ENCODE measurements at places on chromosomes 6 and 20. TPM values are rescaled to one million over a fixed set of nuclear protein-coding genes. Genes with fewer than 3 reads are reported as not detected.

- DNase-seq = no peak
These were observed 9.0 kb downstream of the CST9 start for GRCh38 chr20:23596579-23597250.

DNA sequence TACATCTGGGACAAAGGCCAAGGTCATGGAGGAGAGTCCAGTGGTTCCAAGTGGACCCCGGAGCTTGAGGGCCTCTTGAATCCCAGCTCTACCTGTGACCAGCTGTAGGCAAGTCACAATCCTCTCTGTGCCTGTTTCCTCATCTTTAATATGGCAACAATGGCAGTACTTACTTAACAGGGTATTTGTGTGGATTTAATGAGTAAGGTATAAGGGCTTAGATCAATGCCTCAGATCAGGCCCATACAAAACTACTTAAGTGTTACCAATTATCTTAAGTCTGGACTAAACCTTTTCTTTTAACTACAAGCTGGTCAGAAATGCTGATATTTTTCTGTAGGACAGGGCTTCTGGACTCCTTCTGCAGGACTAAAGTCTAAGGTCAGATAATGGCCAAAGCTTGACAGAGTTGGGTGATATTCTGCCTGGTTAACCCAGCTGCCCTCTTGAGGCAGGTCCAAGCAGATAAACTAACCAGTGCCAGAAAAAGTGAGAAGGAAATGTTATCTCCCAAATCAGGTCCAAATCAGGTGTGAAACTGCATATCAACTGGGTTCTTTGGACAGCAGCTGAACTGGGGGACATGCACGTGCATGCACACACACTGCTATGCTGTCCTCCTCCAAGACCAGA is 2.2 kb downstream of the SULF2 start:
- DNase-seq = no peak

Gene ABHD12
- 15.9 TPM for total RNA-seq

Gene FKBP1C
- not detected for total RNA-seq

Gene TSBP1
- not detected for total RNA-seq
